ENCODE measurements at places on chromosomes 2 and 18.

DNA sequence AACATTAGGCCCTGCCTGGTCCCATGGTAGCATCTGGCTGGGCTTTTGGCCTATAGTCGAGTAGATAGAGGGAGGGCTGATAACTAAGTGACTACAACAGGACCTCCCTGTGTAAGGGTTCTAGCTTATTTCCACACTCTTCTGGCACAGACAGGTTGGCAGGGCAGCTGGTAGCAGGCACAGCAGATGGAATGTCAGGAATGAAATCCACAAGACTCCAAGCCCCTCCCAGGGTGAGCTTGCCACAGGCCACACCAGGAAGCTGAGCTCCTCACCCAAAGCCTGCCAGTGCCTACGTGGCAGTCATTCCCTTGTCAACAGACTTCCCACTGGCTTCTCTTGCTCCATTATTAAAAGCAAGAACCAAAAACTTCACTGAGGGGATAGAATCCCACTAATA lies 20.7 kb upstream of the C1QL2 start:
- DNase-seq: no peak

GRCh38 chr2:108621687-108622681 lies 87.7 kb downstream of the LIMS1 start:
- DNase-seq: no peak

DNA sequence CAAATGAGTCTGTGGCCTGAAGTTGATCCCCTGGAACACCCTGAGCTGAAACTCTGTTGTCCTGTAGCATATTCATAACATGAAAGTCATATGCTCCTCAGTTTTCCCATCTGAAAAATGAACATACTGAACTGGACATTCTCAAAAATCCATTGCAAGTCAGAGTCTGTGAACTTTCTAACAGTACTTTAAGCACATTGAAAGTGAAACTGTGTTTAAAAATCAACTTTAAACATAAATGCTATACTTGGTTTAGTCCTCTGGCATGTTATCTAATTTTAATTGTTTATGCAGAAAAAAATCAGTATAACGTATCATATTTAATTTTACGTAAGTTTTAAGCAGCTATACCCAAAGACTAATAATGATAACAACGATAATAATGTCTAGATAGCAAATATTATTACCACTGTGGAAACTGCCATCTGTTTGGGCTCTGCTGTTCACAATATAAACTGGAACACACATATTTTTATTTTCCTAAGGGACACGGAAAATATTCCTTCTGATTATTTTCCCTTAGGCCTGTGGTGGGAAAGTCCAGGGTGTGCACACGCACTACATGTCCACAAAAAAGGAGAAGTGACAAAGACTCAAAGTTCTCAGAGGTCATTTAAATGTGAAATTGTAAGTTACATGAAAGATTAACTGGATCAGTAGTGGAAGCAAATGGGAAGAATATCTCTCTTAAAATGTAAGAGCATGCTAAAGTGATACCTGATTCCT lies 56.1 kb upstream of the TTN start:
- no peak for DNase-seq

- no peak for DNase-seq
These were observed 3.8 kb downstream of the PAX3 start for GRCh38 chr2:222294996-222295367.

- DNase-seq: no peak
These were observed 21.4 kb downstream of the ZNF24 start for GRCh38 chr18:35322486-35323458.

DNA sequence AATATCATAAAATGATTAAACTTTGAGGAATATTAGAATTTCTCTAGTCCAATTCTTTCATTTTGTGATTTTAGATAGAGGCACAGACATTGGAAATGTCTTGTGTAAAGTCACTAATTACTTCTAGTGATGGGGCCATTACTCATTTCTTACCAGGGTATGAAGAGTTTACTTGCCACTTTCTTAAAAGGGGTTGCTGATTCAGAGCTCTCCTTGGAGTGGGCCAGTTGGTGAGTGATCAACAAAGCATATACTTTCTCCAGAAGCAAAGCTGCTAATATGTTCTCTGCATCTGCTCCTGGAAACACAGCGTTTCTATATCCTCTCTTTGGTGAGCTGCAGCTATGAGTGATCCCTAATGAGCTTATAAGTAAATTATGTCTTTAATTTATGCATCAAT lies 408.9 kb upstream of the LRATD1 start:
- DNase-seq: no peak

DNA sequence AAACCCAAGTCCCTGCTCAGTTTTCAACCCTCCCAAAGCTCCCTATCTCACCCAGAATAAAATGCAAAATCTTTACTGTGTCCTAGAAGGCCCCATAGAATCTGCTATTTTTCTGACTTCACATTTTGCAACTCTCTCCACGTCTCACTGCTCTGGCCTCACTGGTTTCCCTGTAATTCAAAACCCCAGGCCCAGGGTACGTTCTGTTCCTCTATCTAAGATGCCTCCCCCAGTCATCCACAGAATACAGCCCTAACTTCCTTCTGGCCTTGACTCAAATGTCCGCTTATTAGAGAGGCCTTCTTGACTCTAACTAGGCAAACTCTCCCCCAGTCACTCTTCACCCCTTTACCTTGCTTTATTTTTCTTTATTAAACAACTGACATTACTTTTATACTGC lies 42.0 kb downstream of the FAM161A start:
- DNase-seq: no peak

Measured in anterior cingulate cortex (tissue), 58 donors.